ENCODE measurements at places on chromosomes 4 and X.
A peak's percentile ranks its signal among the peaks of the same experiment; 100 is the strongest.

- no peak for ATAC-seq
Observed at GRCh38 chr4:175791221-175791620, 20.8 kb downstream of the GPM6A start.

GRCh38 chr4:73864365-73864764 is 4.8 kb upstream of the CXCL1 start:
- ATAC-seq = no peak

- no peak for ATAC-seq
Observed at GRCh38 chrX:110421500-110422455, 63.1 kb downstream of the RTL9 start.

GRCh38 chr4:185847352-185848097 is 35.5 kb upstream of the SORBS2 start:
- no peak for ATAC-seq

DNA sequence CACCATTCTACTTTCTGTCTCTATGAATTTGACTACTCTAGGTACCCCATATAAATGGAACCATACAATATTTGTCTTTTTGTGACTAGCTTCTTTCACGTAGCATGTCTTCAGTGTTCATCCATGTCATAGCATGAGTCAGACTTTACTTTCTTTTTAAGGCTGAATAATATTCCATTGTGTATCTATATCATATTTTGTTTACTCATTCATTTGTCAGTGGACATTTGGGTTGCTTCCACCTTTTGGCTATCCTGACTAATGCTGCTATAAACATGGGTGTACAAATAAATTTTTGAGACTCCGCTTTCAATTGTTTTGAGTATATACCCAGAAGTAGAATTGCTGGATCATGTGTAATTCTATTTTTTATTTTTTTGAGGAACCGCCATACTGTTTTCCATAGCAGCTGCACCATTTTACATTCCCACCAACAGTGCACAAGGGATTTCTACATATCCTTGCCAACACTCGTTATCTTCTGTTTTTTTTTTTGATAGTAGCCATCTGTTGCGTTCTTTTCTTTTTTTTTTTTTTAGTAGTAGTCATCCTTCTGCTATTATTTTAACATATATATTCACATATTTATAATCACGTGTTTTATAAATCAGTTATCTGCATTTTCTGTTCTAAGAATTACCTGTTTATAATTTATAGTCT is 158.0 kb upstream of the MED14 start:
- no peak for ATAC-seq

DNA sequence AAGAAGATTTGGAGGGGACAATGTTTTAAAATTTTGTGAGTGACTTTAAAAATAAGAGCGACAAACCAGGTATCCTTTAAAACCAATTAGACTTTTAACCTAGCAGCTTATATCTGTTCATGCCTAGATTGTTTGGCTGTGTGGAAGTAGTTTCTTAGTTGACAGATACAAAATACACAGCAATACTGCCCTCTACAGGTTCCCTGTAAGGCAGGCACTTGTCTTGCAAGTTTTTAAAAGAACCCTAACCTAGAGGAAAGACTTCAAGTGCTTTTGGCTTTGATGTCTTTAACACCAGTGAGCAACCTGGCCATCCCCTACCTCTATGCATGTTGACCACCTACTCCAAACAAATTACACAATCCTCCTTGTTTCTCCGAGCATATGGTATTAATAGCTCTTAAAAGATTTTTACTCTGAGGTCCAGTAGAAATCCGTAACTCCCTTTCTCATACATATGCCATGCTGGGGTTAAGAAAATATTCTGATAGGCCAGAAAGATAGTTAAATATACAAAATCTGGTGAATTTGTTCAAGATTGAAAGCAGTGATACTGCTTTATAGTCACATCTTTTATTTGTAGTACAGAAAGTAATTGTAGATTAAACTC is 273.0 kb downstream of the ARHGAP24 start:
- peak; percentile 28 for ATAC-seq

DNA sequence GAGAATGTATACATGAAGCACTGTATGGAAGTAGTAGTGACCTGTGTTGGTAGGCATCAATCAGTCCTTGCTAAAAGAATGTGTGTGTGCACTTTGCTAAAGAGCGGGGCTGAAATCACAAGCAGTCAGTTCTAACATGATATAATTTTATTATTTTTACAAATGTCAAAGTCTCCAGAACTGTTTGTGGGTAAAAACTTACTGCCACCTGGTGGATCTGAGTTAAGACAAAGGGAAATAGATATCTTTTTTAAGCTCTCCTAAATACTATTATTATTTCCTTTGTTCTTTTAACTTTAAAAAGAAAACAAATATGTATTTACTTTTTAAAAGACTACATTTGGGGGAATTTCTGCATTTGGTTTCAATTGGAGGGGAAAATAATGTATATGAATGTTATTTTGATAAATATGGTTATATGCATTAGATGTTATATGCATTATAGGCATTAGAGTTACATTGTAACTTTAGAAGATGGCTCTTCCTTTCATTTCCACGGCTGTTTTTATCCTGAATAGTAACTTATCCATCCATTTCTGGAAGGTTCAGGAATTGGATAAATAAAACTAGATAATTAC is 7.8 kb upstream of the CLOCK start:
- no peak for ATAC-seq

DNA sequence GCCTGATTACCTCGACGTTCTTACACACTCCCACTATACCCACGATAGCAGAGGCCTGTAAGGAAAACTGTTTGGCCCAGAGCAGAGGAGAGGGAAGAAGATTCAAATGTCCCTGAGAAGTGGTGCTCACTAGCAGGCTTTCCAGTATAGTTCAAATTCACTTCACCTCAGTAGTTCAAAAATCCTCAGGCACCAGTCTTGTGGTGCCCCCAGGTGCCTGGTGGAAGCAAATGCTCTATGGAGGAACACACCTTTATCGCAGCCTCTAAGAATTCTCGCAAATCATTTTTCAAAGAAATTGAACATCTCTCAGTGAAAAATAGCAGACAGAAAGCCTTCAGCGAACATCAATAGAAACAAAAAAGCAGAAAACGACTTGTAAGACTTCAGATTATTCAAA is 12.2 kb upstream of the MTMR1 start:
- peak; percentile 40 for ATAC-seq

- no peak for ATAC-seq
Observed at GRCh38 chr4:148095346-148095923, 346.8 kb downstream of the NR3C2 start.

DNA sequence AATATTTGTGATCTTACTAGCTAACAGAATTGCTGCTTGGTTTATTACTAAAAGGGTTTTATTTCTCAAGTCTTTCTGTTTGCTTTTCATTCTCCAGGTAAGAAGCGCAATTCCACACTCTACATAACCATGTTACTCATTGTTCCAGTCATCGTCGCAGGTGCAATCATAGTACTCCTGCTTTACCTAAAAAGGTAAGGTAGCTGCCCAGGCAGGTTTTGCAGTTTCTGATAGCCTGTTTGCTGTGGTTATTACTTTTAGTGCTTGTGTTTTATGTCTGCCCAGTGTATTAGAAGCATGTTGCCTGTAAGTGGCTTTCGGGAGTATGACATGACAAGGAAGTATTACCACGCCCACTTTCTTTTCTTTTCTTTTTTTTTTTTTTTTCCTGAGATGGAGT is 46.4 kb downstream of the IL13RA1 start:
- no peak for ATAC-seq

- no peak for ATAC-seq
Observed at GRCh38 chr4:26987191-26987590, 126.5 kb downstream of the STIM2 start.

DNA sequence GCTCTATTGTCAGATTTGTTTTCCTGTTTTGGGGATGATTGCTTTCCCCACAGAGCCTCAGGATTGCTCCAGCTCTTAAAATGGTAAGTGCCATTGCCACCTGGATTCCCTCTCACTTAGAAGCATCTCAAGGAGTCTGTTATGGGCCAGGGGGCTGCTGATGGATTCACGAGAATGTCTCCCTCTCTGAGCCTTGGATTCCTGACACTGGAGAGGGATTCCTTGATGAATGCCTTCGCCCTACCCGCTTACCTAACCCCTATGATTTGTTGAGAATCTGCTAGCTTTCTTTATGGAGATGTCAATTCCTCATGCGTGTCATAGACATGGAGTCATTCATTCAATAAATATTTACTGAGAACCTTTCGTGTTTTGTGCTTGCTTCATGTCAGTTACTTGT is 36.9 kb upstream of the TENM3 start:
- ATAC-seq = no peak

DNA sequence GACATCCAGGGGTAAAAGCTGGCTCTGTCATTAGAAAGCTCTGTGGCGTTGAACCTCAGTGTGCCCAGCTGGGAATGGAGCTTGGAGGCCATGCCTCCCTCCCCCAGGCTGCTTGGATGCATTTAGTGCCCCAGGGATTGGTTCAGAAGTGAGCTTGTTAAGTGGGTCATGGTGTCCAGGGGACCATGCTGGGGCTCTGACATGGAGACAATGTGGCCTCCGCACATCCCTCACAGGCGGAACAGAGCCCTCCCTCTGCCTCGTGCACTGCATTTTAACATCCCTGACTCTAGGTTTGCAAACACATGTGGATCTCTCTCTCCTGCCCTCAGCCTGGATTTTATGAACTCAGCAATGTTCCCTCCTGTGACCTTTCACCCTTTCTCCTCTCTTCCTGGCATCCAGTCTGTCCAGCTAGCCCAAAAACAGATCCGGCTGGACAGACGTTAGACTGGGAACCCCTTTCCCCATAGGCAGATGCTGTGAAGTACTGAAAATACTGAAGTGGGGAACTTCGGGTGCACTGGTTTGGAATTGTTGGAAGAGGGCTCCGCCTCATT is 81.5 kb downstream of the SORCS2 start:
- no peak for ATAC-seq

DNA sequence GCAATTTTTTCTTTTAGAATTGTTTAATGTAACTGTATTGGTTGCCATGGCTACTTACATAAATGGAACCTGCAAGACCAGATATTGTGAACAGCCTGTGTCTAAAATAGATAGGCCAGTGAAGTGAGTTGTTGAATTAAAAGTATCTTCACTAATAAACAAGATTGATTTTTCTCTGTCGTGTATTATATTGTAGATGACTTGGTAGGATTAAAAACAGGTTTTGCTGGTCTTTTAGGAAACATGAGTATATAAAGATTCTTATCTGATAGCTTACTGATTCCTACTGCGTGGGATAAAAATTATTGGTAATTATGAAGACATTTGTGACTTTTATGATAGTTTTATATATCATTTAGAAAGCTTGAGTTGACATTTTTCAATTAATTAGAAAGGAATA is 162.1 kb downstream of the KDM6A start:
- no peak for ATAC-seq

GRCh38 chr4:25938787-25939186 is 24.8 kb downstream of the SMIM20 start:
- ATAC-seq = peak; percentile 97

GRCh38 chr4:87555773-87556619 is 26.8 kb upstream of the SPARCL1 start:
- ATAC-seq = peak; percentile 77

Measured in activated T-helper 17 cell treated with anti-CD3 and anti-CD28 coated beads, Interleukin-2, amount 50 U/mL, for 72 hours (primary cell).